ENCODE measurements at places on chromosomes 5 and 9. TPM values are rescaled to one million over a fixed set of nuclear protein-coding genes. Genes with fewer than 3 reads are reported as not detected.

GRCh38 chr9:137314561-137315560 is 12.8 kb upstream of the NRARP start:
- DNase-seq = no peak

GRCh38 chr5:179132586-179133355 is 72.6 kb downstream of the ZNF354C start:
- no peak for DNase-seq

The GABRG2 gene
- 3.5 TPM for total RNA-seq

The PTGR1 gene
- total RNA-seq = 21.9 TPM

GRCh38 chr5:148956477-148957385 is 106.1 kb downstream of the SH3TC2 start:
- DNase-seq = peak; percentile 84

The OR13D1 gene
- total RNA-seq = not detected

The POLE3 gene
- total RNA-seq = 39.2 TPM

- no peak for DNase-seq
Measured at GRCh38 chr5:118228489-118228888, 759.9 kb downstream of the DTWD2 start.

The TAF11L5 gene
- total RNA-seq = not detected

Data from GM23338 (cell line).